NCI-H1417 treated with DMSO at 0.1 percent for 48 hours (cell line): ENCODE measurements at places on chromosomes 7 and 10.
A peak's percentile ranks its signal among the peaks of the same experiment; 100 is the strongest.

DNA sequence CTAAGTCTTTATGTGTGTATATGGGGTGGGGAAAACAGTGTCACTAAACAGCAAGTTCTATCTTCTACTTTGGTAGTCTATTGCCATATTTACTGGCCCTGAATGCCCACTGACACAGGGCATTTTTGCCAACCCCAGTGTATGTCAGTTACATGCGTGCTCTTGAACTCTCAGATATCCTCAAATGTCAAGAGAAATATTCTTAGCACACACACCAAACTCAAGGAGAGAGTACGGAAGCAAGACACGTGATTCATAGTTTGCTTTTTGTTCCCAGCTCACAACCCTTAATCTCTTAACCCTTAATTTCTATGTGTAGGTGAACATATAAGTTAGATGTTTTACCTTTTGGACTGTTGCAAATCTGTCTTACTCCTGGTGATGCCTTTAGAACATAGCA, 39.3 kb downstream of the EPC1 start:
- no peak for DNase-seq

DNA sequence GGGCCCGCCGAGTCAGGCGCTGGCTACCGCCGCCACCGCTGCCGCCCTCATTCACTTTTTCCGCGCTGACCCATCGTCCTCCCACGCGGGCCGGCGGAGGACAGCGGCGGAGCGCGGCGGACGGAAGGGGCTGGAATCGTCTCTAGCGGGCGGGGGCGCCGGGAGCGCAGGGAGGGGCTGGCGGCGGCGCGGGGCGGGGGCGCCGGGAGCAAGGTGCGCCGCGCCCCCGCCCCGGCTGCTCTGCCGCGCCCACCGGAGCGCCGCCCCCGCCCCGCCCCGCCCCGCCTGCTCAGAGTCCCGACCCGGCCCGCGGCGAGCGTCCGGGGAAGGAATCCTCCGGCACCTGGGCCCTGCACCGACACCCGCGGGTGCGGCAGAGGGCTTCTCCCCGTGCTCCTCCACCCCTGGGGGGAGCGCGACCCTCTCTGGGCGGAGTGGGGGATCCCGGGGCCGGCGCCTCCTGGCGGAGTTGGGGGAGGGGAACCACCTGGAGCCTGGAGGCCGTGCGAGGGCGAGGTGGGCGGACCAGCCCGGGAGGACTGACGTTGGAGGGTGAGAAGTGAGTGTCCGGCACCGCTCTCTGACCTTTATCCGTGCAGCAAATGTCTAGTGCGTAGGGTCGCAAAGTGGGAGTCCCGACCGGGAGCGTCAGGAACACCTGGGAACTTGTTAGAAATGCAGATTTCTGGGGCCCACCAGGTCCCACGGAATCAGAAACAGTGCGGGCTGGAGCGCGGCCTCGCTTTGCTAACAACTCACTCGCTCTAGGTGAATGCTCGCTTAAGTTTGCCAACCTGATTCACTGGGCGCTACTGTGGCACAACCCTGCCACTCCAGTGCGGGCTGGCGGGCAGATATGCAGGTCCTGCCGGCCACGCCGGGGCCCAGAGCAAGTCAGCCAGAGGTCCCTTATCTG, at the start of gene COBL:
Gene COBL (minus strand): TSS at position 144 of the 916 bp plus-strand sequence. CDS start 176 bp downstream, outside the sequence.
- no peak for DNase-seq

DNA sequence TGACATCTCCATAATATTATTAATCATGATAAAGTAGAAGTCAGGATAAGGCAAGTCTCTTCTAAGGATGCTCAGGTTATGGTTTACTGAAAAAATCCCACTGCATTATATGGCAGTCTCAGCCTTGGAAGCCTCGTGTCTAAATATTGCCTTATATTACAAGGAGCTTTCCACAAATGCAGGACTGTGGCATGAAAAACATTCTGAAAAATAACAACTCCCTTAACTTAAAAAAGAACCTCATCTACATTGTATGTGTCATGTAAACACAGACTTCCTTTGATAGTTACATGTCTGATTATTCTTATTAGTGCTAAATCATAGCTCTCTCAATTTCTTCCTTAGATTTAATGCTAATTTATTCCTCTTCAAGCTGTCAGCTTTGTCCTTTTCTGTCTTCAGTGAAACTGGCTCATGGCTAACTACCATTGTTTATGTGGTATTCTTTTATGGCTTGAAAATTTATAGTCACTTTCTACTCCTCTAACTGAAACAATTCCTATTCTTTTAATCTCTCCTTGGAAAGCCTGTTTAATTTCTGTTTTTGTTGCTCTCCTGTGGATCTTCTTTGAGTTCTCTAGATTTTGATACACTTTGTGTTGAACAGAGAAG, 156.1 kb downstream of the KIF20B start:
- no peak for DNase-seq

- DNase-seq = peak; percentile 69
These were observed 27.0 kb downstream of the MMD2 start for GRCh38 chr7:4931943-4932342.

- no peak for DNase-seq
These were observed 28.1 kb downstream of the LRRC4 start for GRCh38 chr7:128003167-128003566.

DNA sequence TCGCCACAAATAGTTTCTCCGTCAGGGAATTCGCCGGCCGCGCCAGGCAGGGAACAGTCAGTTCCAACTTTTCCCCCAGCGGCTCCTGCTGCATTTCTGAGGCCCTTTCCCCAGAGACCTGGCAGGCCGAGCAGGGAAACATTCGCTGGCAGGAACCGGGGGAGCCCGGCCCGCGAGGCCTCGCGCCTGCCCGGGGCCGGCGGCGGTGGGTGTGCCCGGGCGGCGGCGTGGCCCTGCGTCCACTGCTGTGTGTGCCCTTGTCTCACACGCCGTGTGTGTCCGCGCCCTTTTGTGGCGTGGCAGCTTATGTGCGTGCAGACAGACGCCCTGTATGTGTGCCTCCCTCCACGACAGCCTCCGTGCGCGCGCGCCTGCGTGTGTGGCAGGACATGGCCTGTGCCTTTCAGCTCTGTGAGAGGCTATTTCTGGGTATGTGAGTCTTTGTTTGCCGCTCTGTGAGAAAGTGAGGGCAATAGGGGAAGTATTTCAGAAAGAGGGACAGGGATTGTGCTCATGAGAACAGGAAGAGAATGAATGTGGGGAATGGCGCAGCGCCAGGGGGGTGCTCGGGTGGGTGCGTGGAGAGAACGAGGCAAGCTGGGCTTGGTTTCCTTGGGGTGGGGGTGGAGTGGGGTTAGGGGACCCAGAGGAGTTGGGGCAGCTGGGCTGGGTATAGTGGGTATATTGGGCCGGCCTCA, 689 bp upstream of the SMARCD3 start:
- no peak for DNase-seq

GRCh38 chr7:44307905-44308595, 17.3 kb downstream of the CAMK2B start:
- no peak for DNase-seq

- DNase-seq = no peak
These were observed 8.1 kb downstream of the HERC4 start for GRCh38 chr10:68067029-68067428.

DNA sequence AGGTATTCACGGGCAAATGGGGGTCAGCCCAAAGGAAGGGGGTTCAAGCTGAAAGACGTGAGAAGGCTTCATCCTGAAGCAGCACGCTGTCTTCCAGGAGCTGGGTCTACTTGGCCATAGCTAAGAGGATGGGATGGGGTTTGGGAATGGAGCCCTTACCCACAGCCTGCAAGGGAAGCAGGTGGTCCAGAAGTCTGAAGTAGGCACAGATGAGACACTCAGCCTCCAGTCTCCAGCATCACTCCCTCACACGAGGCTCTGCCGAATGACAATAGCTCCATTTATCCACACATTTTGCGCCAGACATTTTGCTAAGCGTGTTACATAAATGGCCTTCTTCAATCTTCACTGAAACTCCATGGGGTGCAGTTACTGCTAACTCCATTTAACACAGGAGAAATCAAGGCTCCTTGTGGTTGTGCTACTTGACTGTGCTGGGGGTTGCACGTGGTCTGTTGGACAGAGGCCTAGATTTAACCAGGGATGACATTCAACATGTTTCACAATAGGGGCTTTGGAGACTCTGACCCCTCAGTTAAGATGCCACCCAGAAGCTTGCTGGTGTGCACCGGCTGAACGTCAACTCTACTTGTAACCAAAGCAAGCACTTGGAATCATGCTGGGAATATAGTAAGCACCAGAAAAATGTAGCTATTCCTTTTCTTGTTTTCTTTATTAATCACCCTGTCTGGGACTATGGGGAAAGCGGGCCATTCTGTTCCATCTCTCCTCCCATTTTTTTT, 85.3 kb downstream of the FAM241B start:
- DNase-seq = no peak

DNA sequence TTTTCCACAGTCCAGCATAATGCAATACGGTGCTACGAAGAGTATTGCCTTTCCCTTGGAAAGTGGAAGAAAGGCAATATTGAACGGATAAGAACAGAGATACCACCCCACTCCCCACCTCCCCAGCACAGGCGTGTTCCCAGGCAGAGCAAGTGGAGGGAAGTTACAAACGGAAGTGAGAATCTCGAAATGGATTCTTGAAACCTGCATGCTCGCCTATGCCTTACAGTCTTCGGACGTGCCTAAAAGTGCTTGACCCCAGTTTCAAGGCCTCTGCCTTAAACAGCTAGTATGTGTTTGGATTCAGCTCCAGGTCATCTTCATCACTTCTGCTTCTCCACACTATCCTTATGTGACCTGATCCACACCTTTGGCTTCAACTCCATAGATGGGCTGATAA, 35.0 kb upstream of the USP6NL start:
- DNase-seq = no peak

GRCh38 chr10:48926764-48927540, 12.7 kb downstream of the LRRC18 start:
- DNase-seq = no peak

DNA sequence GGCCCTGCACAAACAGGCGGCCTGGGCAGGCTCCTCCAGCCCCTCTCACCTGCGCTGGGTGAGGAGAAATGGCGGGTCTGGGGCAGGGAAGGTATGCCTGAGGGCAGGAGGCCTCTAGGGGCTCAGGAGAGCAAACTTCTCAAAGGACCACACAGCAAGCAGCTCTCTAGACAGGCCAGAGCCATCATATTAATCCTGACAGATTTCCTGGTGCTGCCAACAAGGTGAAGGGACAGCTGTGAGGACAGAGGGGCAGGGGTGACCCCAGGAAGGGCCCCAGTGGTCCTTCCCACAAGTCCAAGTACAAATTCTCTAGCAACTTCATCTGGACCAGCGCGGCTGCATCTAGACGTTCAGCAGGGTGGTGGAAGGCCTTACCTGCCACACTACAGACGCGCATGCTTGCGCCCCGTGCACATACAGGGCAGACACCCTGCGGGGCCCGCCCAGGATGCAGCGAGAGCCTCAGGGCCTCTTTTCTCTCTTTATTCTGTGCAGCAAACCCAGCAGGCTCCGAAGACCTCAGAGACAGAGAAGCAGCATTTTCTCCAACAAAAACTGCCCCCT, 62.1 kb downstream of the ZRANB1 start:
- no peak for DNase-seq

DNA sequence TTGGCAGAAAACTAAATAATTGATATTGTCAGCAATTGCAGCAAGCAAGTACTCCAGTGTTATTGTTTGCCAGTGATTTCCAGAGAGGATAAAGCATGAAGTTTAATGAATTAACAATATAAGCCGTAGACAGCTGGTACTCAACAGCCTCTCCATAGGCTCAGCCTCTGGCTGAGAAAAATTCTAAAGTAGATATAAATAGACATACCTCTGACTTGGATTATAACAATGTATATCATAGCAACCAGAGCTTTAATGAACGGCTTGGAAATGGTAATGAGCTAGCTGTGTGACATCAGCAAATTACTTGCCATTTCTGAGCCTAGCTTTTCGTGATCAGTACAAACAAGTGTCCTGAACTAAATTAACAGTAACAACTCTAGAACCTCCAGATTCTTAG, 1055.4 kb upstream of the AUTS2 start:
- DNase-seq = no peak

- DNase-seq = no peak
These were observed 687.8 kb downstream of the IPMK start for GRCh38 chr10:57579926-57580325.

GRCh38 chr7:2830609-2831376, 13.3 kb downstream of the GNA12 start:
- DNase-seq = no peak

DNA sequence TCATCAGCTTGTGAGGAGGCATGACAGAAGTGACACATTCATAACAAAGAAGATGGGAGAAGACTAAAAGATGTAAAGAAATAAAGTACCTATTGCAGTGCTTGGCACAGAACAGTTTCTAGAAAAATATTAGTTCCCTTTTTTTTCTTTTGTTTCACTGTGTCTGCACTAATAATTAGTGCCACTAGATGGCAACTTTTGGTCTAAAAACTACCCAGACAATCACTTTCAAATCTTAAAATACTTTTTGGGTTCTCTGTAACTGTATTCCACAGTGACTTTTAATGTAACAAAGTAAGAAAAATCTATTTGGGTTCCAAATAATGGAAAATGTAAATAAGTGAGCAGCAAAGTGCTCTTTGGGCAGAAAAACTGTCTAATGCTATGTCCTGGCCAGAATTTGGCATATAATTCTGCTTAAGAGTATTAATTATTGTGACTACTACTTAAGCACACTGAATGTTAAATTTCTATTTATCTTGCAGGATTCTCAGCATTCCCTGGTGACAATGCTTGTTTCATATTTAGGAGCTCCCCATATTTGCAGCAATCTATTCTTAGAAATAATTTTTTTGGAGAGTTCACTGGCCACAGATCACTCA, 134.8 kb upstream of the KIF5B start:
- no peak for DNase-seq
